ENCODE measurements at places on chromosomes 2 and 18.

DNA sequence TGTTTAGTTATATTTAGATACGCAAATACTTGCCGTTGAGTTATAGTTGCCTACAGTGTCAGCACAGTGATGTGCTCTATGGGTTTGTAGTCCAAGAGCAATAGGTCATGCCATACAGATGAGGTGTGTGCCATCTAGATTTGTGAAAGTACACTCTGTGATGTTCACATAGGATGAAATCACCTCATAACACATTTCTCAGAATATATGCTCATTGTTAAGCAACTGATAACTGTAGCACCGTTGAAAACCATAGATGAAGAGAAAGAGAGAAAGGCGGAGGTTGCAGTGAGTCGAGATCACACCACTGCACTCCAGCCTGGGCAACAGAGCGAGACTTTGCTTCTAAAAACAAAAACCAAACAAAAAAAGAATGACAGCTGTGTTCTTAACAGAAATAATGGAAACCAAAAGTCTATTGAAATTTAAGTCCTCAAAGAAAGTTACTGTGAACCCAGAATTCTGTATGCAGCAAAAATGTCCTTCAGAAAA, 9.5 kb downstream of the DGKD start:
- DNase-seq: peak; percentile 1
- no peak overlapping the region for H3K27ac ChIP-seq
- no peaks in the 10 kb centered on the region for H3K36me3 ChIP-seq
- no peaks in the 10 kb centered on the region for H3K4me1 ChIP-seq
- no peak overlapping the region for H3K4me3 ChIP-seq
- no peaks in the 10 kb centered on the region for H3K27me3 ChIP-seq

DNA sequence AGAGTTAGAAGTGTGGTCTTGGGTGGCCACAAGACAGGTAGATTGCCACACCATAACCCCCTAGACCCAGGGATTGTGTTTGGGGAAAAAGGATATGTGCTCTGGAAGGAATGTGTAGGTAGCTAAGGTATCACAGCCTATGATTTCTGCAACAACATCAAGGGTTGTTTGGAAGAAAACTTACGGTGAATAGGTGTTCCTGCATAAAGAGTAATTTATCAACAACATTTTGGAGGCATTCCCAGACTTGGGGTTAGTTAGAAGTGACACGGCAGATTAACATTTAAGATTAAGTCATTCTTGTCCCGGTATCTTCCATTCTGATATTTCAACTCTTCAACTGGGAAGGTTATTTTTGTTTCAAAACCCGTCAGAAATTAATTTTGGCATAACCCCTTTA, 65.5 kb downstream of the SPP2 start:
- H3K4me1 ChIP-seq: no peaks in the 10 kb centered on the region
- no peak overlapping the region for H3K27ac ChIP-seq
- DNase-seq: no peak
- no peaks in the 10 kb centered on the region for H3K27me3 ChIP-seq
- H3K36me3 ChIP-seq: no peaks in the 10 kb centered on the region

- H3K4me3 ChIP-seq: no peak overlapping the region
- H3K27me3 ChIP-seq: no peaks in the 10 kb centered on the region
- H3K27ac ChIP-seq: no peak overlapping the region
- peaks cover 25% of the 10 kb centered on the region for H3K36me3 ChIP-seq
- DNase-seq: peak; percentile 9
- no peaks in the 10 kb centered on the region for H3K4me1 ChIP-seq
Measured at GRCh38 chr2:230879891-230880290, 15.1 kb downstream of the ITM2C start.

DNA sequence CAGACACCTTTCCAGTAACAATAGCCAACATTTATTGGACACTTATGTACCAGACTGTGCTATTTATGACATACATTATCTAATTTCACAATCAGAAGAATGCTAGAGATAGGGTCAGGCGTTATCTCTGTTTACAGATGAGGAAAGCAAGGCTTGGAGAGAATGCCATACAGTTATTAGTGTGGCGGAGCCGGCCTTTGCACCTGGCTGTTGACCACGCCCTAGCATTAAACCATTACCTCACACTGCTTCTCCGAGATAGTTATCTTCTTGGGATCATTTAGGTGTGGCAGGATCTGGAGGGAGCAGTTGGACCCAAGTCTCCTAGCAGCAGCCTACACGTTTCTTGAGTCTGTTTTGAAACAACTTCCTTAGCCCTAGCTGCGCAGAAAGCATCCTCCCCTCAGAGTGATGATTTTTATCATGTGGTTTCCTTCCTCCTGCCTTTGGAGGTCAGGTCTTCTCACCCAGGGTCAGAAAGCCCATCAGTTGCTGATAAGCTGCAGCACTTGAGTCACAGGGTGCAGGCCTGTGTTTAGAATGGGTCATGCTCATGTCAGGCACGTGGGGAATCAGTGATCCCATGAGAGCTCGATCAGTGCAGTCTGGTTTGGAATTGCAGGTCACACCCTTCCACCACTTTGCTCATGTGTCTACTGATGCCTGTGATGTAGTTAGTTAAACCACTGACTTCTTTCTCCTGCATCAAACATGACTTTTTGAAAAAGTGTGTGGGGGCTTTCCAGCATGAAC, 118.2 kb downstream of the SPTBN1 start:
- no peak for DNase-seq
- no peak overlapping the region for H3K4me3 ChIP-seq
- peak overlapping the region; percentile 84 for H3K27ac ChIP-seq
- peaks cover 76% of the 10 kb centered on the region for H3K4me1 ChIP-seq

DNA sequence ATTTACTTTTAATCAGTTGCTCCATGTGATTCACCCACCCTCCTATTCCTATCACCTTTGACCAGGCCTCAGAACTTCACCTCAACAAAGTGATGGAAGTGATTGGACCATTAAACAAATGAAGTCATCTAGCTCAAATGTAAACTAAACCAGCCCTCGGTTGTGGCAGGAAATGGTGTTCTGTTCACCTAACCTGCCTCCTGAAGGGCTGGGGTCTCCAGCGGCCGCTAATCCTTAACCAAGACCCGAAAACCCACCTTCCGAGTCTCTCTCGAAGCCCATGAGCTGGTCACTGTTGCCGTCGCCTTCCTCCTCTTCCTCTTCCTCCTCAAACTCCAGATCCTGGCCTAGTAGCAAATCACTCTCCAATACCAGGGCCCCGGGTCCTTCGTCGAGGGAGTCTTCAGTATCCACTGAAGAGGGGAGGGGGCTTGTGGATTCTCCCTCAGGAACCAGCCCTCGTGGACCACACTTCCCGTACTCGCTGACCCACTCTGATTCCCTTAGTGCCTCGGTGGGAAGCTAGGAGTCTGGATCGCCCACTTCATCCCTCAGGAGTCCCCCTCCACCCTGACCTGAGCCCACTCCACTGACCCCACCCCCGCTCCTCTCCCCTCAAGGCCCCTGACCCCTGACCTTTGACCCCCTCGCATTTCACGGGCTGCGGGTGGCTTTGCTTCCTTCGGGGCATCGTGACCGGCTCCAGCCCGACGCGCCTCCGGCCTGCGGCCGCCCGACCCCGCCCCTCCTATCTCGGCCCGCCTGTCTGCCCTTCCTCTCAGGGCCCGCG, 503 bp downstream of the ZNF513 start:
- H3K27ac ChIP-seq: peak overlapping the region; percentile 90
- H3K4me1 ChIP-seq: peaks cover 16% of the 10 kb centered on the region
- H3K27me3 ChIP-seq: no peaks in the 10 kb centered on the region
- DNase-seq: peak; percentile 88

DNA sequence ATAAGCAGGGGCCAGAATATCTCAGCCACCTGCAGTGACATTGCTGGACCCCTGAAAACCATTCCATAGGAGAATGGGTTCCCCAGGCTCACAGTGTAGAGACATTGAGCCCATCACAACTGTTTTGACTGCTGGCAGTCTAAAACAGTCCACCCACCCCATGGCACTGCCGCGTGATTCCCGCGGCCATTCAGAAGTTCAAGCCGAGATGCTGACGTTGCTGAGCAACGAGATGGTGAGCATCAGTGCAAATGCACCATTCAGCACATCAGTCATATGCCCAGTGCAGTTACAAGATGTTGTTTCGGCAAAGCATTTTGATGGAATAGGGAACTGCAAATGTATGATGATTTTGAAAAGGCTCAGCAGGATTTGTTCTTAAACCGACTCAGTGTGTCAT, 139.4 kb downstream of the GFPT1 start:
- H3K36me3 ChIP-seq: peaks cover 16% of the 10 kb centered on the region
- no peaks in the 10 kb centered on the region for H3K4me1 ChIP-seq
- no peak for DNase-seq
- no peak overlapping the region for H3K4me3 ChIP-seq
- no peaks in the 10 kb centered on the region for H3K27me3 ChIP-seq

- H3K27me3 ChIP-seq: no peaks in the 10 kb centered on the region
- H3K36me3 ChIP-seq: peaks cover 37% of the 10 kb centered on the region
- peaks cover 8% of the 10 kb centered on the region for H3K4me1 ChIP-seq
- H3K4me3 ChIP-seq: peak overlapping the region; percentile 82
- DNase-seq: no peak
- H3K27ac ChIP-seq: peak overlapping the region; percentile 90
Measured at GRCh38 chr2:219386532-219387280, 1.0 kb downstream of the DNPEP start.
